NCI-H524 treated with DMSO at 0.1 percent for 48 hours (cell line): ENCODE measurements at places on chromosomes 7 and 10.
A peak's percentile ranks its signal among the peaks of the same experiment; 100 is the strongest.

DNA sequence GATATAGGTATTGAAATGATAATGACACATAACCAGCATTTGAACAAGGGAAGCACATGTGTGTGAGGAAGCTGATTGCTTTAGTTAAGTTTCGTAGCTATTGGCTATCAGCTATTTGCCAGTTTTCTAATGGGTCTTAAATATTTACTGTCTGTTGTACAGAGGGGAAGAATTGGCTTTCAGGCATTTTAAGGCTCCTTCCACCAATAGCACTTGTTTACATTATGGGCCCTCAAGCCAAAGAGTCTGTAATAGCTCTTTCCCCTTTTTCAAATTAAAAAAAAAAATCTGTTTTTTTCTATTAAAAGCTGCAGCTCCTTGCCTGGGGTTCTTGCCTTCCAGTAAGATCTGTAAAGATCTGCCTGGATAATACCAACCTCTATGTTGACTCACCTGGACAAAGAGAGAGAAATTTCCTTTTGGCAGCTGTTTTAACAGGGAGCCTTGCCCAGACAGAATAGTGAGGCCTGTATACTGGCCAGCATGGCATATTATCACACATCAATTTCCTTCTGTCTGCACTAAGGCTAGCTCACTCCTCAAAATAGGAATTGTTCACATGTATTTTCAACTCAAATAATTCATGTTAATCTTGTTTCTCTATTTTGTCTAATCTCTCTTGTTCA is 104.7 kb upstream of the LRGUK start:
- DNase-seq, result no peak

DNA sequence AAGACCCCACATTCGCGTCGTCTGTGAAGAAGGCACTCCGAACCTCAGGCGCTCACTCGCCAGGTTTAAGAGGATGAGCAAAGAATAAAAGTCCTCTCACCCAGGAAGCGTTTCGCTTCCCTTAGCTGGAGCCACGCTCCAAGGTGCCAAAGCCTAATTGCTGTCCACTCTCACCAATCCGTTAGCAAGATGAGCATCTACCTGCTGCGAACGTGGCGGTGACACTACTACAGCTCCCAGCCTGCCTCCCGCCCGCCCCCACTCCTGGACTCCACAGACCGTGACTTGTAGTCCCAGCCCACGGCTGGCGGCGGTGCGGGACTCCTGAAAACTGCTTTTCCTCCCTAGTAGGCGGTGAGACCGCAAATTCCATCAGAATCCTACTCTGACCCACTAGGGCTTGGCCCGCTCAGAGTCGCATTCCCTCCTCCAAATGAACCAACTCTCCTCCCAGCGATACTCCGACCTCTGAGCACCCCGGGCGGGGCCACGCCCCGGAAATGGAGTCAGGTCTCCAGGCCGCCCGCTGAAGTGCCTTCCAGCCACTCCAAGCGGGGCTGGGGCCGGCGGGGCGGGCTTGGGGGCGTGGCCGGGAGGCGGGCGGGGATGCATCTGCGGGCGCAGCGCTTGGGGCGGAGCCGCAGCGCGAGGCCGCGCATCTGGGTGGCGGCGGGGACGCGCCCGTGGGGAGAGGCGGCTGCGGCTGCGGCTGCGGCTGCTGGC is 521 bp upstream of the PTPN12 start:
- peak; percentile 76 for DNase-seq

DNA sequence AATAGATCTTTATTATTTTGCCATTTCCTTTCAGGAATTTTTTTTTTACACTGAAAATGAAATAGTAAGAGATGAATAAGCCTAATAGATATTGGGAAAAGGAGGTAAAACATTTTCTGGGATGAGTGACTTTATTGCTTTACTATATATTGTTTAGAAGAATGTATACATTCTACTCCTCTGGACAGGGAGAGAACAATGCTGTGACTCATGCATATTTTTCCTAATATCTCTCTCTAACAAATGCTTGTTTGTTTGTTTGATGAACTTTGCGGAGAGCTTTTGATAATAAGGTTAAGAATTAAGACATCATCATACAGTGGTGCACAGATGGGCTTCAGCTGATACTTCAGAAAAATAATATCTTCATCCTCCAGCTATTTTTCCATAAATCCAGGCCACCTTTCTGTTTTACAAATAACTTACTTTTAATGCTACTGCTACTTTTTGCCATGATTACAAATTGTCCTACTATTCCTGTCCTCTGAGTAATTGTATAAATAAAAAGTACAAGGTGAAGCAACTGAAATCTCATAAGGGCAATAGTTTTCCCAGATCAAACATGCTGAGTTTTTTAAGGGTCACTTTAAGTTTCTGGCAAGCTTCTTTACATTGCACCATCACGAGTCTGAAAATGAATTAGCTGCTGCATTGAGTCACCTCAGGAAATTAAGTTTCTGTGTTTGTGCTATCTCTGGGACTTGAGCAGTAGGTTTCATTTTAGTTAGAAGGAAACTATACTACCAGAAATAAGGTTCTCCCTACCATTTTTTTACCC is 207.3 kb upstream of the POT1 start:
- DNase-seq, result no peak

GRCh38 chr7:103984050-103984449 is 5.4 kb downstream of the RELN start:
- DNase-seq, result no peak

DNA sequence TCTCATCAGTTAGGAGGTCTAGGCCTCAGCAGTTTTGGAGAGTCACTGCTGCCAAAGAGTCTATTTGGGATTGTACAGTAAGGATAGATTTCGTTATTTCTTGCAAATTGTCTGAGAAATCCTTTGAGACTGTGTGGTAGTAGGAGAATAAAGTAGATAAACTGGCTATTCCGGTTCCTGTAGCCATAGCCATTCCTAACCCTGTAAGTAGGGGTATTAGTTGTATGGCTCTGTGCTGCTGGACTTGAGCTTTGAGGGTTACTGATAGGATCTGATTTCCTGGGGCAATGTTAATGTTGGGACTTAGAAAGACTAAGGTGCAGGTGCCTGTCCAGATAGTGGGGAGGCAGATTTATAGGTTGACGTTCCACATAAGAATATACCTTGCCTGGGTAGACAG is 36.1 kb upstream of the ZNF138 start:
- DNase-seq, result no peak

- no peak for DNase-seq
Observed at GRCh38 chr10:123995461-123996131, 97.8 kb downstream of the CHST15 start.

- DNase-seq, result no peak
Observed at GRCh38 chr10:130364631-130365411, 228.6 kb downstream of the GLRX3 start.

DNA sequence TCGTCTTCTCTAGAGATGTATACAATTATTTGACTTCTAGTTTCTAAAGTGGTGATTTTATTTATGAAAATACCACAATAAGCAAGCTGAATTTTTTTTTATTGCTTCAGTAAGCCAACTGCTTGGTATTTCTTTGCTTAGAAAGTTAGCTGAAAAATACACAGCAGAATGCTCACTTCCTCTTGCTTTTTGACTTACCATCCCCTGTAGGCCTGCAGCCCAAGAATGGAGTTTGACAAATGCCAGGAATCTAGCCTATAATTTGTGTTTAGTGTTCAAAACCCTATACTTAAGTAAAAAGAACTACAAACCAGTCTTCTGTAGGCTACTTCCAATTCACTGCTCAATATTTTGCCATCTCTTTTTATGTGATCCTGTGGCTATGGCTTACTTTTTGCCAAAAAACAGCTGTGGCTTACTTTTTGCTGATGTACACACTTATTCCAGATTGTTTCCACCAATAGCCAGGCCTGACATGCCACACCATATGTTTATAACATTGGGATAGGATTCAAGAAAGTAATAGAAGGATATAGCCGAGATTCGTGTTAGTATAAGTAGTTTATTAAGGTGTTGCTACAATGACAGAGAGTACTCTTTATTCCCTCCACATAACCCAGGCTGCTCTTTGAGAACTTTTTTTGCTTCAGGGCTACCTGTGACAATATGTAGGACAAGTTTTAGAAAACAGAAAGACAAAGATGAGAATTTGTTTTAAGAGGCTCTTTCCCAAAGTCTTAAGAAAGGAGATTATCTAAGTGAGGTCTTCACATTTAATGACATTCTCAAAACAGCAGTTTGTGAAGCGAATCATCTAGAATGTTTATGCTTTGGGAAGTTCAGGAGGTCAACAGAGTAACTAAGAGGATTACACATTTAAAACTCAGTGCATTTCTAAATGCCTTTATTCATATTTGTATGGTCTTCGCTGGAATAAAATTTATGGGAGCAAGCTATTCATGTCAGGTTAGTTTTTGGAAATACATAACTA is 263.9 kb upstream of the FZD1 start:
- no peak for DNase-seq

DNA sequence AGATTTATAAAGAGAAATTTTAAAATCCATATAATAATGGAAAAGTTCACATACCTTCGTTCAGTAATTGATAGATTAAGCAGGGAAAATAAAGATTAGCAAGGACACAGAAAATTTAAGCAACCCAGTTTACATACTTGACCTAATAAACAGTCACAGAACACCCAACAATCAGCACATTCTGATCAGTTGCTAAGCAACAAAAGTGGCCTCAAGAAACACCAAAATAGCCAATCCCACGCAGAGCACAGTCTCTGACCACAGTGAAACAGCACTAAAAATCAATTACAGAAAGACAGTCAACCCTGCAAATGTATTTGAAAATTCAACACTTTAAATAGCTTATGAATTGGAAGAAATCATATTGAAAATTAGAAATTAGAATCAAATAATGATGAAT is 39.3 kb upstream of the DRGX start:
- no peak for DNase-seq

DNA sequence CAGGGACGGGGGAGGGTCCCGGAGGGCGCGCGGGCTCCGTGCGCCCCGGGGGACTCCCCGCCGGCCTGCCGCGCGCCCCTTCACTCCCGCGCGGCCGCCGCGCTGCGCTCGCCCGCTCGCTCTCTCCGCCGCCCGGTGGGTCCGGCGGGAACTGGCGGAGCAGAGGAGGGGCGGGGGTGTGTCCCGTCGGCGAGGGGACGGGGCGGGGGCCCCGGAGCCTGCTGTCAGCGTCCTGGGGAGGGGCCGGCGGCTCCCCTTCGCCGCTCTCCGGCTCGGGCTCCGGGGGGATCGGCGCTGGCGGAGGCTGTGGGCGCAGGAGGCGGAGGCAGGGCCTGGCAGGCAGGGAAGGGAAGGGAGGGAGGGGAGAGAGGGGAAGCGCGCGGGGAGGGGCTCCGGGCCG is at the start of gene SH3PXD2A:
Gene SH3PXD2A (minus strand): TSS at position 153 of the 400 bp plus-strand sequence. CDS start 310 bp downstream, outside the sequence.
- no peak for DNase-seq

DNA sequence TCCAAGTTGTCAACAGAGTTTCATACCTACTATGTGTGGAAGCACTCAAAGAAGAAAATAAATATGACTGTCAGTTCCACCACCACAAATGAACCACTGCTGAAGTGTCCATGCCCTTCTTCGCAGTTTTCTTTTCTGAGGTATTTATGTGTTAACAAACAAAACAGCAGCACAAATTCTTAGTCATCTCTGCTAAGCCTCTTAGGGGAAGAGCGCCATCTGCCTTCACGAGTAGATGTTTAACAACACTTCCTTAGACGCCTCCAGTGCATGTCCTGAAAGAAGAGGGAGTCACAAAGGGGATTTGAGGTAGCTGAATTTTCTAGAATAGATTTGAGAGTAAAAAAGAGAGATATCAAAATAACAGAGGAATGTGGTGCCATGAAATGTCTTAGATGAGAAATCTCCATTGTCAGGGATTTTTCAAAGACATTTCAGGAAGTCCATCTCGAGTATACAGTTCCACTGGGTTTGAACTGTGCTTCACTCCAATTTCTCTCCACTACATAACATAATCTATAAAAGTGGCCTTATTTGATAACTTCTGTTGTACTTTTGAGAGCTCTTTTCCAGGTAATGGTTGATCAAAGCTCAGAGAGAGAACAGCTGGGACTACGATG is 775.3 kb upstream of the POM121L12 start:
- no peak for DNase-seq

- DNase-seq, result no peak
Observed at GRCh38 chr7:155222061-155222460, 75.6 kb upstream of the INSIG1 start.

DNA sequence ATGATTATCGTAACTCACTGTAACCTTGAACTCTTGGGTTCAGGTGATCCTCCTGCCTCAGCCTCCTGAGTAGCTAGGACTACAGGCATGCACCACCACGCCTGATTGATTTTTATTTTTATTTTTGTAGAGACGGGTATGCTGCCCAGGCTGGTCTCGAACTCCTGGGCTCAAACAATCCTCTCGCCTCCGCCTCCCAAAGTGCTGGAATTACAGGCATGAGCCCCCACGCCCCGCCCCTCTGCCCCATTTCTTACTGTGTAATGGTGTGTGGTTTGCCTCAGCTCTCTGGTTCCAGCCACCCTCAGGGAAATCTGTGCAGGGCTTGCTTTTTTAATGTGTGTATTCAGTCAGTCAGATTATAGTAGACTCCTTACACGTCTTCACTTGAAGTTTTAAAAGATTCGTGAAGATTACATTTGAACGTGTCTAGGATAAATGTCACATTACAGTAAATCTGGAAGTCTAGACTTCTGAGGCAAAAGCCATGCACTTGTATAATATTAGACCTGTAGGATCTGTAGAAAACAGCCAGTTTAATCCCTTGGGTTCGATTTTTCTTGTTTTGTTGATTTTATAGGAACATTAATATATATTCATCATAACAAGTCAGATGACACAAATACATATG is 276.2 kb downstream of the CAMK1D start:
- DNase-seq, result no peak

- DNase-seq, result no peak
Observed at GRCh38 chr7:42105554-42106358, 131.3 kb downstream of the GLI3 start.

GRCh38 chr10:120997313-120997712 is 146.2 kb downstream of the WDR11 start:
- no peak for DNase-seq

DNA sequence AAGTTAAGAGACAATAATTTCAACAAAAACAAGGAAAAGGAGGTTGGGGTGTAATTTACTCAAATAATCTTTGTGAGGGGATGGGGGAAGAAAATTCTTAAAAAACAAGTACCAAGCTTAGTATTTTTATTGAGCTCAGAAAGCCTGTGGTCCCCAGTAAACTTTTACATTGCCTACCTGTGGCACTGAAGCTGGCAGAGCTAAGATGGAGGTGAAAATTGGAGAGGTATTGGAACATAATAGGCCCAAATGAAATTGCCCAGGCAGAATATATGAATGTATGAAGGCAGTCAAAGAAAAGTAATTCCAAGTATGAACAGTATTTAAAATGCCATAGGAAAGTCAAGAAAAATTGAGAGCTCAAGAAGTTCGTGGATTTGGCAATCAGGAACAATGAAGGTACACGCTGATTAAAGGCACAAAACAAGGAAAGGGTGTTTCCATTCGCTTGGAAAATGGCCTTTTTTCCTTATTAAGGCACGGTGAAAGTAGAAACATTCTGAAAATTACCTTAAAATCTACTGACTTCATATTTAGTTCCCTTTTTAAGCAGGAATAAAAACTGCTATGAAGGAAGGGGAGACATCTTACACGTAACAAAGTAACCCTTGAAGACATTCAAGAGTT is 3.4 kb upstream of the KMT2E start:
- DNase-seq, result no peak

- no peak for DNase-seq
Observed at GRCh38 chr7:3825491-3825890, 524.4 kb downstream of the SDK1 start.
